ENCODE measurements at places on chromosomes 7 and 10.

DNA sequence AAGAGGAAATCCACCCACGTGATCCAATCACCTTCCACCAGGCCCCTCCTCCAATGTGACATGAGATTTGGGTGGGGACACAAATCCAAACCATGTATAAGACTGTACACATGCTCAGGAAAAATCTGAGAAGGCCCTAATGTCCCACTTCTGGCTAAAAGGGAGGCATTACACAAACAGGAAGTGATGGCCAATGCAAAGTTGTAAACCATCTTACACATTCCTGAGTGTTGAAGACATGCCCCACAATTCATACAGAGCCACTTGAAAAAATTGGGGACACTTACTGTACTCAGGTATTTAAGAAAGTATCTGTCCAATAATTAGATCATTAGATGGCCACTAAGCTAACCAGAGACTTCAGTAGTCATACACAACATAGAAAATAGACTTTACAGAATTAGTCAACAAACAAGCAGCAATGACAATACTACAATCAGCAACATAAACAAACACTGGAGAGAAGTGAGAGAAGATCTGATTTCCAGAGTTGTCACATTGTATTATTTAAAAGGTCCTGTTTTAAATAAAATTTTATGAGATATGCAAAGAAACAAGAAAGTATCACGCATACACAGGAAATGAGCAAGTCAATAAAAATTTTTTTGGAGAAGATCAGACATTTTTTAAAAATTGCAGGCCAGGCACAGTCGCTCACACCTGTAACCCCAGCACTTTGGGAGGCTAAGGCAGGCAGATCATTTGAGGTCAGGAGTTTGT lies 143.3 kb downstream of the DGKI start:
- no peak for DNase-seq

GRCh38 chr7:37052705-37053104 lies 328.4 kb upstream of the AOAH start:
- no peak for DNase-seq

DNA sequence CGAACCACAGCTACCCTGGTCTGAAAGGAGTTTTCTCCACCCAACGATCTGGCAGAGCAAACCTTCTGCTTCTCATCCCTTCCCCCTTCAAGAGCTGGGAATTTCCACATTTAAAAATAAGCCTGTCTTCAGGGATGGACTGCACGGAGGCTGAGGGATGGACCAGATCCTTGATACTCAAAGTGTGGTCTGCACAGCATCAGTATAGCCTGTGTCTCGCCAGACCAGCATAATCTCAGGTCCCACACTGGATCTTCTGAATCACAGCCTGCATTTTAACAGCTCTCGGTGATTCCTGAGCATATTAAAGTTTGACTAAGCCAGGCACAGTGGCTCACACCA lies 7.1 kb downstream of the KCNMA1 start:
- DNase-seq = no peak

- no peak for DNase-seq
Observed at GRCh38 chr7:6256677-6257535, 15.5 kb downstream of the CYTH3 start.

DNA sequence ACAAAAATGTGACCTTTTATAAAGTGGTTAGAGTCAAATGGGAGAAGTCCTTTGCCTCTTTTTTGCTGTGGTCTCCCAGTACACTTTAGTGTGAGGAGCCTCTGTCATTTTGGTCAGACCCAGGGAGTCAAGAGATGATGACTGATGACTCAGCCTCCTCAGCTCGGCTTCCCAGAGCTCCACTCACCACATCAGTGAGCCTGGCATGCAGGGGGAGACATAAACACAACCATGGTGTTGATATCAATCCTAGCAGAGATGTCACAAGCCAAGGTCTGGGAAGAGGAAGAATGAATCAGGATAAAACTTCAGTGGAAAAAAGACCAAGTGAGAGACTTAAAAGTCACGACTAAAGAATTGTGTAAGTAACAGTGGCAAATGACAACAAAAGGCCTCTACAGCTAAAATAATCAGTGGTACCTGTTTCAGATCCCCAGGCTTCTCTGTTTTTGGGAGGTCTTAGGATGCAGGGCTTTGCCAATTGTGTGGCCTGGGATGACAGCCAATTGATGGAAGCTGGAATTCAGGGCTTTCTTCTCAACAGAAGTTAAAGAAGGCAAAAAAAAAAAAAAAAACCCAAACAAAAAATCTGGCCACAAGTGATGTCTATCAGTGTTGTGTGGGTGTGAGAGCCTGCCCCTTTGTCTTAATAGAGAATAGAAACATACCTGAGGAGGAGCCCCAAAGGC lies 50.2 kb downstream of the TFAM start:
- no peak for DNase-seq

DNA sequence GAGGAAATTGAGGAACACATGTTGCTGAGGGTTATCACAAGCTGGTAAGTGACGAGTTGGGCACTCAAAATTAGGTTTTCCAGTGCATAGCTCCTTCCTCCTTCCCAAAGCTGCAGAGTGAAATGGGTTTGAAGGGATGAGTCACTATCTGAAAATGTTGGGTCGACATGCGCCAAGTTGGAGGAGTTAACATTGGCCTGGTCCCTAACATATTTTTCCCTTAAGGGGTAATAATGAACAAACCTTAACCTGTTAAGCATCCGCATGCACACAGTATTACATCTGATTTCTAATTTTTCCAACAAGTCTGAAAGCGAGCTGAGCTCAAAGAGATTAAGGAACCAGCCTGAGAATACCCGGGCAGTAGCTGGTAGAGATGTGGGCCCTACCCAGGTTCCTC lies 20.7 kb upstream of the TECTB start:
- no peak for DNase-seq

- no peak for DNase-seq
Observed at GRCh38 chr10:55233090-55233489, 432.1 kb upstream of the PCDH15 start.

- no peak for DNase-seq
Observed at GRCh38 chr10:7235376-7235775, 175.5 kb downstream of the SFMBT2 start.

GRCh38 chr10:103930449-103930848 lies 12.5 kb upstream of the STN1 start:
- no peak for DNase-seq

- no peak for DNase-seq
Observed at GRCh38 chr10:46310851-46311250, 24.1 kb downstream of the ANTXRL start.

DNA sequence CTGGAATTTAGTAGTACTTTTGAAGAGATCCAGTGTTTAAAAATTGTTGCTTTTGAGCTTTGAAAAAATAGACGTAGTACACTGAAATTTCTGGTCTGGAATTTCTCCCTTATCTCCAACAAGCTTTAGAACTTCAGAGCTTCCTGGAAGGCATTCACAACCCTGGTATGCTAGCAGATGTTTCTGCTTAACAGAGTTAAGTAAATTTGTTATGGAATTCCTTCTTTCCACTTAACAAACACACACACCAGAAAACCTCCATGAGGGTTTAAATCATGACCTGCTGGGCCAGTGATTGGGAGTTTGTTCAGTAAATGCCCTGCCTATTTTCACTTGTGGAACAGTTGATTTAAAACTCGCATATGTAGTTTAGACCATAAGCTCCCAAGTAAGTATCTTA lies 13.7 kb downstream of the ASB15 start:
- no peak for DNase-seq

GRCh38 chr10:130575756-130576285 lies 439.6 kb downstream of the GLRX3 start:
- DNase-seq = no peak

DNA sequence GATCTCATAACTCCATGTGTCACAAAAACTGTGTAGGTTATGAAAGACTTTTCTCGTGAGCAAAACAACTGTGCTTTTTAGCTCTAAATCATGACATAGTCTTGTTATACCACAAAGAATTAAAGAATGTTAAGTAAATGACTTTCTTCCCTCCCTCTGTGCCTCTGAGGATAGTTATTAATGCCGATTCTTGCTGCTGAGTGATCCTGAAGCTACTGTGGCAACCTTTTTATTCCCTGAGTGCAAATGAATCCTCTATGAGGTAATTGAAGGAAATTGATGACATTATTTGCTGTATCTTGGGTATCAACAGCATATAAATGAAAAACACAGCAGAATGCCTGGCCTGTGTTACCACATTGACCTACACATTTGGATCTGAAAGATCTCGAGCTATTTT lies 142.2 kb upstream of the HDAC9 start:
- DNase-seq = no peak

GRCh38 chr10:31358688-31359330 lies 39.8 kb downstream of the ZEB1 start:
- DNase-seq = no peak

DNA sequence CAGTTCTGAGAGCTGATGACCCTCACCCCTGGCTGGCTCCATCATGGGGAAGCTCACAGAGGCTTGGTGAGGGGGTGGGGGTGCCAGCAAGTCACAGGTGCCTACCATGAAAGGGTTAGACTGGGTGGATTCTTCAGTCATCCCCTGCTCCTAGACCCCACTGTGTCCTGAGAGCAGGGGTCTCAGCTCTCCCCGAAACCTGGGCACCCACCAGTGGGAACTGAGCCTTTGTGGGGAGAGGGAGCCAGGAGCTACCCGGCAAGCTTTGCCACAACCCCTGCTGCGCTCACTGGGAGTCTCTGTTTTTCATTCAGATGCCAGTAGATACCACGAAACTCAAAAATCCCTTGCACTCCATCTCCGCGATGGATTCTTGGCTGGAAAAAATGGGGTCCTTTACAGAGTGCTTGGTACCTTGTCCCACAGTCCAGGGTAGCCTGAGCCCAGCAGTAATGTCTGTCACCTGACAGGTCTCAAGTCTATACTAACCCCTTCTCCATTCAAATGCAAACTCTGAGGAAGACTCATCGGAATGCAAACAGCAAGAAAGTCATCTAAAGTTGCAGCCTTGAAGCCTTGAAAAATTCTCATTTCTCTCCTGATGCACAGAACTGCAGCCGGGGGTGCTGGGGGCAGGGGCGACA lies 48.9 kb upstream of the ENO4 start:
- no peak for DNase-seq

GRCh38 chr7:12578930-12579640 lies 8.6 kb downstream of the SCIN start:
- no peak for DNase-seq

GRCh38 chr7:157419035-157419293 lies 82.2 kb downstream of the DNAJB6 start:
- no peak for DNase-seq

GRCh38 chr7:2904202-2904601 lies 60.1 kb upstream of the GNA12 start:
- DNase-seq = no peak

DNA sequence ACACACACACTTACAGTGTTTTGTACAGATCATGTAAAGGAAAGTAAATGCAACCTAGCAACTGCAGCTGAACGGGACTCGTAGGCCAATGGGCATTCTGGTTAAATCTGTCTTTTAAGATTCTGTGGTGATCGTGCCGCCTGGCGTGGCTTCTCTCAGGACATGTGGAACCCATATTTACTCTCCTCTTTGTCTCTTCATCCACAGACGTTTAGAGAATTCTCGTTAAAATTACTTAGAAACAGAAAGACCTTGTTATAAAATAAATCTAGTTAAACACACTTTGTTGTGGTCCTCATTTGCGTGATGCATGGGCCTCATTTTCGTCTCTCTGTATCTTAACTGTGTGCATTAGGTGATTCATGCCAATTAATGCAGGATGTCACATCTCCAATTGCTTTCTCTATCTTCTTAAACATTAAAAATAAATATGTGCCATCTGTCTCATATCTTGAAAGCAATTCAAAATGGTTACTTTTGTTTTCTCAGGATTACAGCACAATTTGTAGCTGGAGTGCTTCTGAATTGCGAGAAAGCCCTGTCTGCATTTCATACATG lies 11.5 kb downstream of the KLF6 start:
- DNase-seq = no peak

- DNase-seq = no peak
Observed at GRCh38 chr7:904847-905246, 28.5 kb downstream of the GET4 start.

- no peak for DNase-seq
Observed at GRCh38 chr10:112716924-112717413, 233.1 kb upstream of the TCF7L2 start.

DNA sequence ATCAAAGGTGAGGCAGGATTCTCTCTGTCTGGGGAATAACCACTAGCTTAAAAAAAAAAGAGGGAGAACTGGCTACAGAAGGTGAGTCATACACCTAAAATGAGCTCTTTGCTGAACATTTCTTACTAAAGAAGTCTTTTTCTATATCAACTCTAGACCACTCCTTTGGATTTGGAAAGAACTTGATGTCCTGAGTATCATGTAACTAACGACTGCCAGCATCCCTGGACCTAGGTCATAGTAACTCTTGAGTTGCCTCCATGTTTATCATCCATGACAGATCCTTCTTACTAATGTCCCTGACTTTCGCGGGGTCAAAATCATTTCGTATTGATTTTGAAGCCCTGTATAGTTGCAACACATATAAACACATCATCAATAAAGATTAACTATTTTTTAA lies 89.1 kb downstream of the CNOT4 start:
- no peak for DNase-seq

- no peak for DNase-seq
Observed at GRCh38 chr7:49822856-49823255, 49.4 kb downstream of the VWC2 start.

DNA sequence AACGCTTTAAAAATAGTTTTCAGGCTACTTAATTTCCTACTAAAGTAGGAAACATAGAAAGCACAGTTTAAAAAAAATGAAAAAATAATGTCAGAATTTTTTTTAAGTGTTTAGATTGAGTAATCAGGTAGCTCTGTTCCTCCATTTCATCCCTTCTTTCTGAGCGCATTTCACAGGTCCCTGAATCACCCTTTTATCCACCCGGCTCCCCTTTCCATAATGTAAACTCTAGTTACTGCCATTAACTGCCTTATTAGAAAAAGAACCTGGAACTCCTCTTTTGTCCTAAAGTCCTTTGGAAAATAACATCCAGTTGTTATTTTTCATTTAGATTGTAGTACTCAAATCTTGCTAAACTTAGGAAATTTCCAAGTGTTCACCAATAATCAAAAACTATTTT lies 5.8 kb downstream of the KCND2 start:
- DNase-seq = no peak

DNA sequence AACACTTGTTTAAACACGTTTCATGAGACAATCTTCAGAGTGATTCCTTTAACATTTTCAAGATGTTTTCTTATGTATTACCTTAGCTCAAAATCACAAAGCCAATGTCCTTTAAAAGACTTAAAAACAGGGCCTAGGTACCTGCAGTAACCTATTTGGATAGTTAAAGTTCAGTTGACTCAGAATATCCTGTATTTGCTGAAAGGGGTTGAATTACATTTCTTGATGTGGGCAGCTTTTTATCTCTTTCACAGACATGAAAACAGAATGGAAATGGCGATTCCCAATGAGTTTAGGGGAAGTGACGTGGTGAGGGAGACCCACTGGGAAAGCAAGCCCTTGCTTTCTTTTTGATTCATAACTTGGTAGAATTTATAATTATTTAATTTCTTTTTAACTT lies 324.4 kb upstream of the AOAH start:
- no peak for DNase-seq

- no peak for DNase-seq
Observed at GRCh38 chr10:5165738-5166137, 19.2 kb downstream of the AKR1C8 start.

- no peak for DNase-seq
Observed at GRCh38 chr7:18081617-18082016, 54.0 kb upstream of the PRPS1L1 start.
